ENCODE measurements at places on chromosomes 7 and 10.

- DNase-seq = no peak
Observed at GRCh38 chr10:120887482-120887881, 36.3 kb downstream of the WDR11 start.

GRCh38 chr7:128112781-128113221 lies 81.6 kb upstream of the LRRC4 start:
- no peak for DNase-seq

GRCh38 chr7:2358968-2359527 lies 4.4 kb downstream of the EIF3B start:
- DNase-seq = no peak

DNA sequence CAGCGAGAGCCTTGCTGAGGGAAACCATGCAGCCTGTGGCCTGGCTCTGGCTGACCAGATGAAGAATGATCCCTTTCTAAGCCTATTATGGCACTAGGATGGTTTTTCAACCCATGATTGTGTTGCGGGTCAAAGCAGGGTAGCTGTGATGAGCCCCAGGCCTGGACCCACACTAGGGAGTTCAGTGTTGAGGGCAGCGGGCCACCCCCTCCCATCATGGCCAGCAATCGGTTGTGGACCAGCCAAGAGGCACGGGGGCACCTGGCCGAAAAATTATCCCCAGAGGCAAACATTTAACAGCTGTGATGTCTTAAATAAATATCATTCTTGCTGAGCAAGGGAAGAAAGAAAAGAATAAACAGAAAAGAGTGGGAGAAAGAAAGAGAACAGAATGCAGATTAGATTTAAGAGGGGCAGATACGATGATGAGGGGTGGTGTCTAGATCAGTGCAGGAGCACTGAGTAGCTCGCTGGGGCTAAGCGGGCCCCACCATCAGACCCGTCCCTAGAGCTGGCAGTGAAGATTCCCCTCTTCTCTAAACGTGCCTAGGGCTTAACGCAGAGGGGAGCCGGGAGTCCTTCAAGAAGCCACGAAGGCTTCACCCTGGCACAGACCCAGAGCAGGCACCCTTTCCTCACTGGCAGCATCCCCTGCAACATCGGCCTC lies 82.7 kb downstream of the SLC37A3 start:
- DNase-seq = no peak

- no peak for DNase-seq
Observed at GRCh38 chr10:91210435-91210834, 10.0 kb upstream of the PCGF5 start.

GRCh38 chr10:115818012-115818411 lies 455.0 kb downstream of the GFRA1 start:
- no peak for DNase-seq

DNA sequence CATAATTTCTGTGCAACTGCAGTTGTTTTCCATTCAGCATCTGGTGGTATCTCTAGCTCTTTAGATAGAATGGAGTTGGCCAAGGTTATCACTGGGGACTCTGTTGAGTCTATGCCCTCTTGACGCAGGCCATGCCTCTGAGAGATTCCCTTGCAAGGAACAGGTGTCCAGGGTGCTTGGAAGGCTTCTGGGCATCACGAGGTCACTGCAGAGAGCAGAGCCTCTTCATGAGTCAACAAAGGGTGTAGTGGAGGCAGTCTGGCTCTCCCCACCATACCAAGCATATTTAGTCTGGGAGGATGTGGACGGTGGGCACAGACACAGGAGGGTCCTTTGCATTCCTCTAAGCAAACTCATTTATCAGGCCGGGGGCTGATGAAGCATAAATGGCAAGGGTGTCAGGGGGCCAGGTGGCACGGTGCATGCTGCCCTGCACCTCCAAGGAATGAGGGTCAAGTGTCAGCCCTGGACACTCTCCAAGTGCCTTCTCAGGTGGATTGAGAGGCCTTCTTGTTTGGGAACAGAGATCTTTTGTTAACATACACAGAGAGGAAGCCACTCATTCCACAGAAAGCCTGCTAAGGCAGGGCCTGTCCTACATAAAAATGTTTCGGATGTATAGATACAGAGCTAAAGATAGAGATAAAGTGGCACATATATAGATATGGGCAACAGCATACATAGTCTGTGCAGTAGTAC lies 328.6 kb downstream of the INHBA start:
- no peak for DNase-seq

- DNase-seq = no peak
Observed at GRCh38 chr7:114388021-114388420, 26.6 kb upstream of the FOXP2 start.

- DNase-seq = no peak
Observed at GRCh38 chr7:1865571-1866255, 195.6 kb downstream of the ELFN1 start.

DNA sequence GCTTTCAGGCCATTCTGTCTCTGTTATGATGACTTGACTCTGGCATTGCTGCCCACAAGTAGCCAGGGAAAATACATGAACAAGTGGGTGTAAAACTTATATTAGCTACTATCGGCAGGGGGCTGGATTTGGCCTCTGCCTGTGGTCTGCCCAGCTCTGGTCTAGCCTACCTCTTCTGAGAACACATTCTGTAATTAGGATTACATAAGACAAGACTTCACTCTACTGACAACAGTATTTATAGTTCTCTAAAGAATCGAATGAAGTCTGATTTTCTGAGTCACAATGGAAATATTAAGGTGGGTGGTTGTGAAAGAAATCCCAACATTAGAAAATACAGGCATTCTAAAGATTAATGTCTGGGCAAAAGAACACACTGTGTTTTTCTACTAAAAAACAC lies 55.5 kb downstream of the DLD start:
- no peak for DNase-seq

- no peak for DNase-seq
Observed at GRCh38 chr7:39186671-39187070, 209.0 kb downstream of the POU6F2 start.

GRCh38 chr10:85607043-85607695 lies 759.4 kb downstream of the GRID1 start:
- DNase-seq = no peak

DNA sequence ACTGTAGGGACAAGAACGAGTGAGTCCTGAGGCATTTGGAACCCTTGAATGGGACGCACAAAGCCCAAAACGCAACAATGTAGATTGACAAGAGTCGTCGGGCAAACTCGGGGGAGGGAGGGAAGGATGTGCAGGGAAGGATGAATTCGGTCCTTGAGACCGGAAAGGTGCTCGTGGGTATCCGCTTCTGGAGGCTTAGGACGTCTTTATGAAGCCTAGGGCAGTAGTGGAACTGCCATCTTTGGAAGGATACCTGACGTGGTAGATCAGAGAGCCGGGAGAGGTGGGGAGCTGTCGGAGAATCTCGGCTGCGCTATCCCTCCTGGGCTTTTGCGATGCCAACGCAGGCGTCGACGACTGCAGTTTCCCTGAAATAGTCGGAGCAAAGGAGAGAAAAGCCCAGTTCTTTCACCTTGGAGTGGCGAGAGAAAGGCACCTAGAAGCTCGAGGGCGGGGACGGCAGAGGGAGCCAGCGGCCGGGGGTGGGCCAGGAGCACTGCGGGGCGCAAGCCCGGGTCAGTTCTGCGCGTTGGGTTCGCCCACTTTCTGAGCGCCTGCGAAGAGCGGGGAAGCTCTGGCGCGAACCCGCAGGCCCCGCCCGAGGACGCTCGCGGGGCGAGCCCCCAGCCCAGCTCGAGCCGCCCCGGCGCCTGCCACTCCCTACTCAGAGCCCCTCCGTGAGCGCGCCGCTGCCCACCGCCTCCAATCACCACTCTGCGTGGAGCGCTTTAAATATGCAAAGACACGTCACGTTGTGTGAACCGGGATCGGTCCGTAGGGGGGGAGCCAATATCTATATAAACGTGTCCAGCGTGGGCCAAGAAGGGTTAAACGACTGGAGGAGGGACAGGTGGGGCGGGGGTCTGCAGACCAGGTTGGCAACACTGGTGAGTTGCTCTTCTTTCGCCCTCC lies at the start of gene CYP26C1:
TSS of gene CYP26C1 (plus strand) at position 824 of the 912 bp plus-strand sequence. CDS start 466 bp downstream, outside the sequence.
- no peak for DNase-seq
